ENCODE measurements at places on chromosomes 6 and 20. TPM values are rescaled to one million over a fixed set of nuclear protein-coding genes. Genes with fewer than 3 reads are reported as not detected.

- DNase-seq, result no peak
Measured at GRCh38 chr6:12312736-12313135, 22.6 kb downstream of the EDN1 start.

- DNase-seq, result no peak
Measured at GRCh38 chr6:29035951-29036350, 9.0 kb downstream of the OR2W1 start.

DNA sequence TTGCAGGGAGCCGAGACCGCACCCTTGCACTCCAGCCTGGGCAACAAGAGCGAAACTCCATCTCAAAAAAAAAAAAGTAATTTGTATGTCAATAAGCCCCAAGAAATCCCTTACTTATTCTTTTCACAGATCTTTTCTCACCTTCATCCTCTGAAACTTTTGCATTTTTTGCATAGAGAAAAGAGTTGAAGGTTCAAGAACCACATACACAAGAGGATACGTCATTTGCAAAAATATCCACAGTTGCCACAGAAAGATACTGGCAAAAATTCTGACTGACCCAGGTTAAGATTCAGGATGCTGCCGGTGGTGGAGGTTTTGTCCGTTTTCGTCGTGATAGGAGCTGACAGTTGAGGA, 94.5 kb downstream of the ZMYND8 start:
- DNase-seq, result no peak

ZNF334 gene
- total RNA-seq, result 1.3 TPM

GRCh38 chr20:49697071-49697470, 16.6 kb downstream of the B4GALT5 start:
- no peak for DNase-seq

GRCh38 chr6:14575961-14576360, 458.4 kb downstream of the CD83 start:
- DNase-seq, result no peak

PLG gene
- total RNA-seq, result not detected

DNA sequence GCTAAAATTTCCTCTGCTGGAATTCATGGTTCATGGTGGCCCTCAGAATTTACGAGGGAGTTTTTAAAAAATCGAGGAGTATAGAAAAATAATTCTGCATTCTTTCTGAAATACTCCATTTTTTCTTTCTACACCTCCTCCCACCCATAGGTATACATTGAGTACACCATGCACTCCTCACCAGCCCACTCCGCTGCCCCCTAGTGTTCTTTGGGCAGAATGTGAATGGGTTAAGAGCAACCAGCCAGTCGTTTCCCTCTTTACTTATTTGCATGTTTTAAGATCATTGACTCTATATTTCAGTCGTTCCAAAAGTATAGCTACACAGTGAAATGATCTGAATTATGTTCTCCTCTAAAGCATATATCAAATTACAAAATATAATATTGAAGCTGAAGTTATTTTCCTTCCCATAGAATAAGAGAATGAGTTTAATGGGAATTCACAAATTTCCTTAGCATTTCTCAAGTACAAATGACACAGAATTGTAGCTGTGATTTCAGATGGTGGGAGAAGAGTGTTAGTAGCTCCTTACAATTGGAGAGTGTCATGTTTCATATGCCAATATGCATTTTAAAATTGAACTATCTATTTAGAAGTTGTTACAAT, 977.7 kb upstream of the SLC35B3 start:
- DNase-seq, result no peak

SPDEF gene
- 0.31 TPM for total RNA-seq

DNA sequence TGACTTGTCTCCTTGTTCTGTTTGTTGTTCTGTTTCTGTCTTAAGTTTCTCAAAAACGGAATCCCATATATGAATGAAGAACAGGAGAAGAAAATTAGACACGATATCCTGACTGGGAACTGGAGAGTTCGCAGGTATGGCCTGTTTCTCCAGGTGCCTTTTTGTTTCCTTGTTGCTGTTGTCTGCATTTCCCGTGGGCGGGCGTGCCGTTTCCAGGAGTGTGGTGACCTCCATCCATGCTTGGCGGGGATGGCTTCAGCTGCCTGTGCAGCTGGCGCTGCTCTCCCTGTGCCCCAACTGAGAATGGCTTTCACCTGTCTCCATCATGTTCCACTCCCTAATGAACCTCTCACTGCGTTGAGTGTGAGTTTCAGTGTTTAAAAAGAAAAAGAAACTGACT, 4.4 kb downstream of the PNLDC1 start:
- DNase-seq, result no peak

STX11 gene
- total RNA-seq, result 7.3 TPM

CCDC170 gene
- total RNA-seq, result 0.20 TPM

DNA sequence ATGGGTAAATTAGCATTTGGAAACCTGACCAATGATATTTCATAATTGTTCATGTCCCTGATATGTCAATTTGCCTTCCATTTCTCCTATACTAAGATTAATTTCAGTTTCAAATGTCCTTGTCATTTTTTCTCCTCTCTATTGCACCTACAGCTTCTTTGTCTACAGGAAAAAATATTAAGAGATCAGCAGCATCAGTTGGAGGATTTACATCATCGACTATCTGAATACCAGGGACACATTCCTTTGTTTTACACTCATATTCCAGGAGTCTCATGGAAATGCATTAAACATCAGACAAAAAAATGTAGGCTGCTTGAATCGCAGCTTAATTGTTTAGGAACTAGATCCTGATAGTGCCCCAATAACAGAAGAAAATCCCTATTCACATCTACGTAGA, 188.2 kb downstream of the PRKN start:
- DNase-seq, result no peak

GRCh38 chr6:26597821-26598220, 1.1 kb downstream of the ABT1 start:
- no peak for DNase-seq

All from right atrium auricular region (tissue), 2 donors.